NCI-H345 (cell line): ENCODE measurements at places on chromosomes 1 and 21.
A peak's percentile ranks its signal among the peaks of the same experiment; 100 is the strongest.

GRCh38 chr1:185105121-185105520 is 51.6 kb downstream of the TRMT1L start:
- DNase-seq, result no peak

GRCh38 chr1:210369425-210369824 is 40.7 kb downstream of the HHAT start:
- no peak for DNase-seq

DNA sequence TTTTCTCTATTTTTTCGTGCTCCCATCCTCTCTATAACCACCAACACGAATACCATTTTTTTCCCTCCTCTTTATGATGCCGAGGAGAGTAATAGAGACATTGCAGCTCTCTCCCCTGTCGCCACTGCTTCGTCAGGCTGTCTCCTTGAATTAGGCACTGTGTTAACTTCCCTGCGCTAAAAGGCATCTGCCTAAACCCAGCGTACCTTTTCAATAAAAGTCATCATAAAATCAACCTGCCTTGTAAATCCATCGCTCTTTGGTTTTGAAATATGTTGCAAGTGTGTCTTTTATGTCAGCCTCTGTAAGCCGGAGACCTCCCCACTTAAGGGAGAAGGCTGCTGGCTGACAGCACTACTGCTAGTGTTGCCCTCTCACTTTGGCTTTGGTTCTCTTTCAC is 8.7 kb downstream of the RNF220 start:
- no peak for DNase-seq

DNA sequence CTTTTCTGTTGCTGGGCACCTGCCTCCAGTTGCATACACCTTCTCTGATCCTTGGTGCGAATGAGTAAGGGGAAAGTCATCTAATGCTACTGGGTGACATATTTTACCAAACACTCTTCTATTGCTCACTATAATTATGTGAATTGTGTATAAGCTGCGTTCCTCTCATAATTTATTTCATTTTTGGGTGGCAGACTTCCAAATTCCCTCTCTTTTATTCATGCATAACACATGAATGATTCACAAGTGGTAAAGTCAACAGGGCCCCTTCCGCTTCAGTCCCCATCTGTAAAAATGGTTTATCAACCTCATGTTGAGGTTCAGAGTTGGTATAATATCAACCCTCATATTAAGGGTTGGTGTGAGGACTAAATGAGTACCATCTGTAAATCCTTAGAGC is 3.2 kb upstream of the QSOX1 start:
- DNase-seq, result peak; percentile 20

DNA sequence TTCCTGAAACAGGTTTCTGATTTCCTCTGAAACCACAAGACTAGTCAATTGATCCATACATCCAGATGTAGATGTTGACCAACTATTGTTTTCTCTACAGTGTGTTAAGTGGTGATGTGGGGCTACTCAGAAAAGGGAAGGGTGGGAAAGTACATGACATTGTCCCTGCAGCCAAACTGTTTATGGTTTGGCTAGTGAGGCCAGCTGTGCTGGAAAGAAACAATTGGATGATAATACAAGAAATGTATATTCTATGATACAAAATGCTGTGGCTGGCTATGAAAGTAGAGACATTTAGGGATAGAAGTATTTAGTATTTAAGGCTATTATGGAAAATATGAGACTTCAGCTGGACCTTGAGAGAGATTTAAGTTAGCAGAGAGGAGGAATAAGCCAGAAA is 244.5 kb downstream of the ADGRL2 start:
- DNase-seq, result no peak

DNA sequence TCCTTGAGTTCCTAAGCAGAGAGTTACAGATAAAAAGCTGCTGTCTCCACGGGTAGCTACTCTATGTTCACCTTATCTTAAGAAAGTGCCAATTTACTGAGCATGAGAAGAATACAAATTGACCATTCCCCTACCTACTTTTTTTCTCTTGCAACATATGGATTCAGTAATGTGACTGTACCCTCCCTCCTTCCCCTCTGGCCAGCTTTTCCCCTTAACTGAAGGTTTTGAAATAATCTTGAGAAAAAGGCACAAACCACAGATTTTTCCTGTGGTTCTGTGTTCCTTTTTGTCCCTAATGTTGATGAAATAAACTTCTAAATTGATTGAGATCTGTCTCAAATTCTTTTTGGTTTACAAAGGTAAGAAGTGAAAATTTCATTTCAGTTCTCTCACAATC is 2.6 kb upstream of the CD2 start:
- DNase-seq, result no peak

DNA sequence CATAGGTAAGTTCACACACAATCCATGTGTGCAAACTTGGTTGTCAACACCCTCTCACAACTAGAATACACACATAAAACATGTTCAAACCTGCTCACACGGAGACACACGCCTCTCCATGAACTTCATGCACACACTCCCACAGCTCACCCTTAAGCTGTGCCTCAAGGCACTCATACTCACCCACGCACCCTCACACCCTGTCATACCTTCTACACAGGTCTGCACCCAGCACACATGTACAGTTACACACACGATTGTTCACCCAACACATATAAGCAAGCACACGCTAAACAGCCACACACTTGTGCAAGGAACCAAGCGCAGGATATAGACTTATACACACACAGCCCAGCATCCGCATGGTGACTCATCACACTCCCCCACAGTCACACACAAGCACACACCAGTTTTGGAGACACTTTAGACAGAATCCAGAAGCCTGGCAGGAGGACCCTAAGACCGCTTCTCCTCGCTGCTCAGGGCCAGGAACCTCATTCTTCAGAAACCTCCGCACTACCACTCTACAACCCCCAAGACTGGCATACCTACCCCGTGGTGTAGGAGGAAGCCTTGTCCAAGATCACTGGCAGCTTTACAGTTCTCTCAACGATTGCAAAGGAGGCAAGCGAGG is 58.7 kb upstream of the ZC3H12A start:
- DNase-seq, result no peak

DNA sequence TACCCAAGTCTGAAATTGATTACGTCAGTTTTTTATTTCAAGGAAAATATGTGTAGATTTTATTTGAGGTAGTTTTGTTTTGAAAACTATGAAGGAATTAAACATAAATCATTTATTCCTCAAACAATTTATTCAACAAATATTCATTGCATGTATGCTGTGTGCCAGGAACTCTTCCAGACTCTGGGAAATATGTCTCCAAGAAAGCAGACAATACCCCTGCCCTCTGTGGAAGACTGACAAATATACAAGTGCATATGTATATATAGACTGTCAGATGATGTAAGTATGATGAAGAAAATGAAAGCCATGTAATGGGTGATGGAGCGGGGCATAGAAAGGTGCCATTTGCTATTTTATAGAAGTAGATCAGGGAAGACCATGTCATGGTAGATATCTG is 889.5 kb downstream of the USP25 start:
- DNase-seq, result no peak

GRCh38 chr21:39637197-39637970 is 24.6 kb downstream of the B3GALT5 start:
- DNase-seq, result peak; percentile 98

GRCh38 chr1:9294405-9294773 is 1.7 kb downstream of the SPSB1 start:
- DNase-seq, result no peak

GRCh38 chr1:113859478-113860175 is 11.9 kb downstream of the PTPN22 start:
- no peak for DNase-seq

- peak; percentile 26 for DNase-seq
Measured at GRCh38 chr1:1616045-1616790, 918 bp downstream of the MIB2 start.
